ENCODE measurements at places on chromosomes 5 and 9. TPM values are rescaled to one million over a fixed set of nuclear protein-coding genes. Genes with fewer than 3 reads are reported as not detected.

DNA sequence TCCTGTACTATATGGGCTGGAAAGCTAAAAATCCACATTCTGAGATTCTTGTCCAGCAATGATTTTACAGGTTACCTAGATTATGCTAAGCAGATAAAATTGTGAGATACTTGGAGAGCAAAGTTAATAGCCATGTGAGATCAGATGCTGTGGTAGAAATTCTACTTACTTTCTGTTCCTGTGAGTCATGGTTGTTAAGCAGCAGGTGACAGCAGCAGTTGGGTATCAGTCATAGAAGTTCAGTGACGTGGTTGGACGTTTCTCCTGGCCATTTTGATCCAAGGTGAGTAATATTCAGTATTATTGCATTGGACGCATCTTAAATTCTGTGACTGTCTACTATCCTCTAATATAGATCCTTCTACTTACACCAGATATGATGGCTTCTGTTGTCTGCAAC is 524.5 kb downstream of the TMEM38B start:
- DNase-seq: no peak

DNA sequence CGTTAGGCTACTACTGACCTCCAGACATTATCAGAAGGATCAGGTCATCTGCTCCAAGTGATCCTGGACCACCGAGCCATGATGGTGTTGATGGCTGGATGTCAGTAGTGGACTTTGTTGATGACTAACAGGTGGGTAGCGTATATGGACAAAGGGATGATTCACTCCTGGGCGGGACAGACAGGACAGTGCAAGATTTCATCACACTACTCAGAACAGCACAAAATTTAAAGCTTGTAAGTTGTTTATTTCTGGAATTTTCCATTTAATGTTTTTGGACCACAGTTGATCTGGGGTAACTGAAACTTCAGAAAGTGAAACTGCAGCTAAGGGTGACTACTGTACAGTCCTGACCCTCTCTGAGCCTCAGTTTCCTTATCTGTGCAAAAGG is 12.7 kb downstream of the PDGFRB start:
- DNase-seq: no peak

The CBY3 gene
- total RNA-seq: 0.64 TPM

The MEF2C gene
- 114 TPM for total RNA-seq

The ARHGEF37 gene
- 4.6 TPM for total RNA-seq

- peak; percentile 7 for DNase-seq
These were observed 728 bp upstream of the SLC1A1 start for GRCh38 chr9:4489562-4489918.

- DNase-seq: peak; percentile 27
These were observed 77.9 kb downstream of the HMCN2 start for GRCh38 chr9:130343445-130343918.

The BTNL8 gene
- not detected for total RNA-seq

DNA sequence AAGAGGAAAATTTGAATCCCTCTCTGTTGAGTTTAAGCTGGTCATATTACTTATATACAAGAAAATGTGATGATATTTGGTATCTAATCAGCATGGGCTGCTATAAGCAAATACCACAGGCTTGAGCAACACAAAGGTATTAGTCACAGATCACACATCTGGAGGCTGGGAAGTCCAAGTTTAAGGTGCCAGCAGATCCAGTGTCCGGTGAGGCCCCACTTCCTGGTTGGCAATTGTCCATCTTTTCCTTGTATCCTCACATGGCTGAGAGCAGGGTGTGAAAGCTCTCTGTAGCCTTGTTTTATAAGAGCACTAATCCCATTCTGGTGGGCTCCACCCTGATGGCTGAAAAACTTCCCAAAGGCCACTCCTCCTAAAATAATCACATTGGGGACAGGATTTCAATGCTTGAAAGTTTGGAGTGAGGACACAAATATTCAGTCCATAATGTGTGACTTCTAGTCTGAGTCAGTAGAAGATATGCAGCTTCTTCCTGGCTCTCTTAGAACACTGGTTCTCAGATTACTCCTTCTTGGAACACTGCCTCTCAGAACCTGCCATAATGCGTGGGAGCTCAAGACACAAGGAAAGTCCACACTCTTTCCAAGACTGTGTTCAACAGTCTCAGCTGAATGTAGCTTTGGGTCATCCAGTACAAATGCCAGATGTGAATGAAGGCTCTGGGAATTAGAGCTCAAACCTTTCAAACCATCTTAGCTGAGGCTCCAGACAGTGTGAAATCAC is 124.1 kb downstream of the PRDM9 start:
- DNase-seq: no peak

All from cerebellum (tissue), 4 donors.